ENCODE measurements at places on chromosomes 2 and 18.

DNA sequence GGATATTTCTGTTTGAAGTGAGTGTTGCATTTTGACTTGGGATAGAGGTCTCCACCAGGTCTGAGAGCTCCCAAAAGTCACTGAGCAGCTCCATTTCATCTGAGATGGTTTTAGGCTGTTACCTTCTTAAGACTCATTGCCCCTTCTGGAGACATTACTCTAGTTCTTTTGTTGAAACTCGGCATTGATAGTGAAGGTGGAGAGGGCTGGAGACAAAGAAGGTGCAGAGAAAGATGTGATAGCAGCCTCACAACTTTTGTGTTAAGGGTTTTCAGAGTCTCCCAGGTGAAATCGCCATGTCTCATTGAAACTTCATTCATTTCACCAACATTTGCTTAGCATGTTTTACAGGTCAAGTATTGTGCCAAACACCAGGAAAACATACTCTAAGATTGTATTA lies 219.6 kb downstream of the INSIG2 start:
- DNase-seq: no peak

DNA sequence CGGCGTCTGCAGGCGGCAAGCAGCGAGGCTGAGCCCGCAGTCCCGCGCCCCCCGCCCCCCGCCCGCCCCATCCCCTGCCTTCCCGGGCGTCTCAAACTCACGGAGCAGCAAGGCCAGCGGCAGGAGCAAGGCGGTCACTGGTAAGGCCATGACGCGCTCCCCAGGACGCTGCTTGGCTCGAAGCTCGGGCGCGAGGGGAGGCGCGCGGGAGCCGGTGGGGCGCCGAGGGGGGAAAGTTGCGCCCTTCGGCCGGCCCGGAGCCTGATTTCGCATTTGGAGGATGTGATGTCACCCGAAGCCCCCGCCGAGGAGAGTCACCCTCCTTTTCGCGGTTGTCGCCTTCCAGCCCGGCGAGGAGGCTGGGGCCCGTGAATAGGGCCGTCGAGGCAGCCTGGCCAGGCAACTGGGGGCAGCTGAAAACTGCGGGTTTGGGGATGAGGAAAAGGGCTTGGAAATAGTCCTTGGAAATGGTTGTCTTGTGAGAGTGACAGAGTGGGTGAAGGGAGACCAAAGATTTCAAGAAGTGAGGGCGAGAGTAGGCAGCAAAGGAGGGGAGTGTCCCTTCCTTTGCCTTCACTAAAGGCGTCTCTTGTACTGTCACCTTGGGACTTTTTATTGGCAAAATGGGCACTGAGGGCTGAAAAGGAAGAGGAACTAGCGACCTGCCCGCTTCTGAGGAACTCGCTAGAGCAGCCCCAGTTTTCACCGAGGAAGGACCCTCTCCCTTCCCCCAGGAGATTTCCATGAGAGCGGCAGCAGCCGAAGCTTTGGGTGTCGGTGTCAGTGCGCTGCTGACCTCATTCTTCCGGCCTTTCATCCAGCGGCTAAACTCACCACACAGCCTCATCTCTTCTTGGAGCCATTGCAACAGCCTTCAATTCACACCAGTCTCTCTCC lies at the start of gene CD8A:
CD8A (minus strand) TSS at position 238 of the 897 bp plus-strand sequence; CDS start at position 150, 88 bp downstream.
- DNase-seq: no peak

DNA sequence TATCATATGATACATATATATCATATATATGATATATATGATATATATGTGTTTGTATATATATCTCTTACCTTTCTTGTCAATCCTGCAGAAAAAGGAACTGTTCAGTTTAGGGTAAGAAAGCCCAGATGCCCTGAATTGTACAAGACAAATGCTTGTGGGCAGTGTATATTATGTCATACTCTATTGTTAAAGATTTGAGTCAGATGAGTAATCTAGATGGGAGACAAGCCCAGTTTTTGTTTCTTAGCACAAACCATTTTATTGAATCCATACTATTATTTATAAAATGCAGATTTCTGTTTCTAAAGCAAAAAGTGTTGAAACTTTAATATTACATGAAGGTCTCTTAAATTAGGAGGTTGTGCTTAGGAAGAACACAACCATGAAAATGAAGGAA lies 90.6 kb downstream of the VRK2 start:
- DNase-seq: peak; percentile 36

DNA sequence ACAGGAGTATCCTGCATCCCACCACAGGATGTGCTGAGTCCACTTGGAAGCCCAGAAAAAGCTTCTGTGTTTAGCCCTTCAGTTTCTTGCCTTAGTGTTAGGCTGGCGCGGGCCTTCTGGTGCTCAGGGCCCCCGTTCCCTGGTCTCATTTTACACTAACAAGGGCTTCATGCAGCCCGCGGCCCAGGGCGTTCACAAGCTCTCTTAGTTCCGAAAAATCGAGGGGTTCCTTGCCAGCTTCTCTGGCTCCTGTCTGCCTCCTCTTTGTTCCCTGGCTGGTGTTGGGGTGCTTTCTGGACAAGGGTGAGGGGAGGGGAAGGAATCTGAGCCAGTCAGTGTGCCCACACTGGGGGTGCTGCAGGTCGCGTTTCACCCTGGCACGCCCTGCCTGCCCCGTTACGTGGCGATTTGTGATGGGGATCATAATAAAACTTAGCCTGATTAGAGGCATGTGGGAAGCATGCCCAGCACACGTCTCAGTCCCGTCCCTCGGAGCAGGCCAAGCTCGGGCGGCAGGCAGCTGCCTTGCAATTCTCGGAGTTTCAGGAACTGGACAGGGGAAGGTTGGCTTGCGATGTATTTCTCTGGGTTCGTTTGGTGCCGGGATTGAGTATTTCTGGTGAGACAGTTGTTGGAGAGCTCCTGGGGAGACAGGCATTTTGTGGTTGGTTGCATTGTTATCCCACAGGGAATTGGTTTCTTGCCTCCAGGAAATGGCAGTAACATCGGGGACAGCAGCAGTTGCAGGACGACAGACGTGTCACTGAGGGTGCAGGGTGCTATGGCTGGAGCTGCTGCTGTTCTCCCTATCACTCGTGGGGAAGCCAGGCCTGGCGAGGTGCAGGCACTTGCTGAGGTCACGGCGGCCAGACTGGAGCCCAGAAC lies 22.9 kb downstream of the SH3BP4 start:
- peak; percentile 35 for DNase-seq

DNA sequence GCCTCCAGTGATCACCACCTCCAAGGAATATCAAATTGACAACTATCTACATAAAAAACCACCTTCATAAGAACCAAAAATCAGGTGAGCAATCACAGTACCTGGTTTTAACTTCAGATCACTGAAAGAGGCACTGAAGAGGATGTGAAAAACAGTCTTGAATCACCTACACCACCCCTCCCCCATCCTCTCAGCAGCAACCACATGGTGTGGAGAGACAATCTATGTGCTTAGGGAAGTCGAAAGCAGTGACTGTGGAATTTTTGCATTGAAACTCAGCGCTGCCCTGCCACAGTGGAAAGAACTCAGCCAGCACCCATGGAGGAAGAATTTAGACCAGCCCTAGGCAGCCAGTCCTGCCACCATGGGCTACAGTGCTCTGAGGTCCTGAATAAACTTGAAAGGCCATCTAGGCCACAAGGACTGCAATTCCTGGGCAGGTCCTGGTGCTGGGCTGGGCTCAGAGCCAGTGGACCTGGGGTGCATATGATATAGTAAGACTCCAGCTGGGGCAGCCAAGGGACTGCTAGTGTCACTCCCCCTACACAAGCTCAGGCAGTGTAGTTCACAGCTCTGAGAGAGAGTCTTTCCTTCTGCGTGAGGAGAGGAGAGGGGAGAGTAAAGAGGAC lies 75.6 kb downstream of the ATL2 start:
- no peak for DNase-seq

DNA sequence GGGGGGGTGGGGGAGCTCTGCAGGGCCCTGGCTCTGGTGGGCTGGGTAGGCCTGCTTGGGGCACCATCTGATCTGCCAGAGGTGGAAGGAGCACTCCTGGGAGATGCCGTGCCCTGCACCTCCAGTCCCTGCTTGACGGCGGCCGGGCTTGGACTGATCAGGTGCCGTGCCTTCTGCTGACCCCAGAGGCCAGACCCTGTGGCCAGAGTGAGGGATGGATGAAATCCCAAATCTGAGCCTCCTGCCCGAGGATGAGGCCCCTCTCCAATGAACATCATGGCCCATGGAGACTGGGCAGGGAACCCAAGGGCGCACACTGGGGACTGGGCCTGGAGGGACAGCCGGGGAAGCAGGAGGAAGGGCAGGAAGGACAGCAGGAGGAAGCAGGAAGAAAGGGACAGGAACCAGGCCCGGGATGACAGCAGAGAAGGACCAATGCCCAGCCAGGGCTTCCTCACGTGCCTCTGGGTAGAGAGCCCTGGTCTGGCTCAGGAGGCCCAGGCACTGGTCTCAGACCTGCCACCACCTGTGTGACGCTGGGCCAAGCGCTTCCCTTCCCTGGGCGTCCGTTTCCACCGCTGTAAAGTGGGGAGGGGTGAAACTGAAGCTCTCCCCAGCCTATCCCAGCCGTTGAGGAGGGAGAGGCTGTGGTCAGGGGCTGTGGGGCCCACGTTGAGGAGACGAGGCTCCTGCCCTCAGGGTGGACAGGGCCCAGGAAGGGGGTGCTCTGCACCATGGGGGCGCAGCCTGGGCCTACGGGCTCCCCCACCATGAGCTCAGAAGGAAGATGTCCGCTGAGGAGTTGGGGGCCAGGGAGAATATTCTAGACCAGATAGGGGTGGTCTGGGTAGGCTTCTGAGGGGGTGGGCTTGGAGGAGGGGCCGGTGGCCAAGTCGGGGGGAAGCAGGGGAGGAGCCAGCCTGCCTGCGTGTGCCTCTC lies 1.0 kb upstream of the GPR35 start:
- DNase-seq: no peak

- DNase-seq: no peak
Observed at GRCh38 chr2:195859513-195859912, 202.5 kb downstream of the SLC39A10 start.

DNA sequence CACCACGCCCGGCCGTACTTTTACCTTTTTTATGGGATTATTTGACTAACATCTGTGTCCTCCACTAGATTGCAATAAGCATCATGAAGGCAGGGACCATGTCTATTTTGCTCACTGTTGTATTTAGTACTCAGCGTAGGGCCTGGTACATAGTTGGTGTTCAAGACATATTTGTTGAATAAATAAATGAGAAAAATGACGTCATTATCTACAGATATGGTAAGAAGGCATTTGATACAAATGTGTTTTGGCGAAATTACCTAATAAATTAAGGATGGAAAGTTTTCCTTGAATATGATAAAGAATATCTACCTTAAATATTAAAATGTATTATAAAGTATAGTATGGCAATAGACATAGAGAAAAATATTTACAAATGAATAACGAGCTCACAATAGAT lies 24.0 kb upstream of the FAM136A start:
- no peak for DNase-seq

DNA sequence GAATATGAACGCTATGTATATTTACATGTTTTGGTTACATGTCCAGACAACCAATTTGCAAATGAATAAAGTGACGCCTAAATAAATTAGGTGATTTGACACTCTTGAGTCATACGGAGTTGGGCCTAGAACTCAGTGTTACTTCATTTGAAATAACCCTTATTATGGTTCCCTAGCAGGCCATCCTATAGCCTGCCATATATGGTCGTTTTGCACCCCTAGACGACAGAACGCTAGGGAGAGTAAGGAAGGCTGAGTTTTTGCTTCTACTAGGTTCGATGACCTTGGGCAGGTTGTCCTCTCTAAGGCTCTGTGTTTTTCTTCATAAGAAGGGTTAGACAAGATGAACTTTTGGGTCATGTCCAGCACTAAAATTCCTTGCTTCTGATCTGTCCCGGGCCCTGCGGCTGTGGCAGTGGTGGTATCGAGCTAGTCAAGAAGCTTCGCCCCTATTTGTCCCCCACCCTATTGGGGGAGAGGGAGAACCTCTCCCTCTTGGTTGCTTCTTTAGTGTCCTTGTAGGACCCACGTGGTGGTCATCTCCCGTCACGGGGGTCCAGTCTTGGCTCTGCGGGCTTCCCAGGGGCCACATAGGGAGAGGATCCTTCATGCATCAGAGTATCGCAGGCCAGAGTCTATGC lies 574 bp upstream of the EML4 start:
- no peak for DNase-seq
